ENCODE measurements at places on chromosomes 4 and X. TPM values are rescaled to one million over a fixed set of nuclear protein-coding genes. Genes with fewer than 3 reads are reported as not detected.

GRCh38 chr4:75422998-75423397 is 91.2 kb downstream of the RCHY1 start:
- H3K4me1 ChIP-seq, result no peaks in the 10 kb centered on the region
- H3K36me3 ChIP-seq, result no peaks in the 10 kb centered on the region
- no peaks in the 10 kb centered on the region for H3K27me3 ChIP-seq
- H3K4me3 ChIP-seq, result no peak overlapping the region

DNA sequence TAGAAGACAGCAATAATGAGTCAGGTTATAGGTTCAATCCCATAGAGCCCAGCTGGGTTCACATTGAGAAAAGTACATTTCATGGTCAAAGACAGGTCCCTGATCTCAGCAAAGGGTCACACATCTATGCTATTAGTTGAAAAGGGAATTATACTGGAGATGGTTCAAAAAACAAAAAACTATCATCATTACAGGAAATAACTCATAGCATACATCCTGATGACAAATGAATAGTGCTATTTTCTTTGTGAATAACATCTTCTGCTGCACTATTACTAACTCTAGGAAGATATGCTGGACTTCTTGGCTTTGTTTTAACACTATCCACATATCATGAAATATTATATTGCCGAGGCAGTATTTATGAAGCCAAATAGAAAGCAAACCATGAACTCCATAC is 202.5 kb upstream of the MAB21L2 start:
- no peaks in the 10 kb centered on the region for H3K36me3 ChIP-seq
- H3K27ac ChIP-seq, result no peak overlapping the region
- no peaks in the 10 kb centered on the region for H3K4me1 ChIP-seq

- H3K4me3 ChIP-seq, result no peak overlapping the region
- H3K36me3 ChIP-seq, result no peaks in the 10 kb centered on the region
- H3K27me3 ChIP-seq, result no peaks in the 10 kb centered on the region
- no peak for DNase-seq
- no peaks in the 10 kb centered on the region for H3K4me1 ChIP-seq
Observed at GRCh38 chr4:174564529-174564928, 42.2 kb upstream of the HPGD start.

- H3K36me3 ChIP-seq, result no peaks in the 10 kb centered on the region
- H3K4me1 ChIP-seq, result no peaks in the 10 kb centered on the region
- H3K27ac ChIP-seq, result no peak overlapping the region
- H3K27me3 ChIP-seq, result no peaks in the 10 kb centered on the region
Observed at GRCh38 chr4:147550626-147551246, 66.5 kb upstream of the TMEM184C start.

DNA sequence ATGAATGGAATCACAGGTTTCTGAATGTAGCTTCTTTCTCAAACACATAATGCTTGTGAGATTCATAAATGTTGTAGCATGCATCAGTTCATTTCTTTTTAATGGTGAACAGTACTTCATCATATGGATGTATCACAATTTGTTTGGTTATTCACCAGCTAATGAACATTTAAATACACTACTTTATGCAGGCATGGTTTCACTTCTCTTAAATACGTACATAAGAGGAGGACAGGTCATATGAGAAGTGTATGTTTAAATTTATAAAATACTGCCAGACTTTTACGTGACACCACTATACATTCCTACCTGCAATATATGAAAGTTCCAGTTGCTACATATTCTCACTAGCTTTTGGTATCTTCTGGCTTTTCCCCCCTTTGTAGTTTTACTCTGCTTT is 65.4 kb downstream of the ANKRD17 start:
- no peaks in the 10 kb centered on the region for H3K4me1 ChIP-seq
- no peak overlapping the region for H3K4me3 ChIP-seq
- no peaks in the 10 kb centered on the region for H3K36me3 ChIP-seq
- H3K27ac ChIP-seq, result no peak overlapping the region
- DNase-seq, result no peak
- H3K27me3 ChIP-seq, result no peaks in the 10 kb centered on the region

- H3K27me3 ChIP-seq, result no peaks in the 10 kb centered on the region
- H3K4me1 ChIP-seq, result no peaks in the 10 kb centered on the region
- no peak for DNase-seq
- H3K4me3 ChIP-seq, result no peak overlapping the region
Observed at GRCh38 chr4:114136069-114136468, 156.6 kb upstream of the ARSJ start.

DNA sequence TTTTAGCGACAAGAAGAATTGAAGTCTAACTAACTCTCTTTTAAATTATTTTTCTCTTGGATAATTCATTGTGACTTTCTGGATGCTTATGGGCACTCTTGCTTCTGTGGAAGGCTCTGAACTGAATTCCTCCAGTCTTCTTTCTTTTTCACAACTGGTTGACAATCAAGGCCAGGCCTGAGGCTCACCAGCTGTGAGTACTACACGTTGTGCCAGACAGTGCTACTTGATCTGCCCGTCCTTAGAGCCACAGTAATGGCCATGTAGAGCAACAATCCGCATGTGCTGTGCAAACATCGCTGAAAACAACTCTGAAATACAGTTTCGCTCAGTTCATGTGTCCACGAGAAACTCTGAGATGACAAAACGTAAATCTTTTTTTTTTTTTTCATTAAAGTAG is 1336.3 kb upstream of the AGA start:
- no peaks in the 10 kb centered on the region for H3K36me3 ChIP-seq
- DNase-seq, result no peak
- H3K4me1 ChIP-seq, result no peaks in the 10 kb centered on the region
- no peak overlapping the region for H3K4me3 ChIP-seq

GRCh38 chr4:105652286-105652888 is 56.1 kb downstream of the INTS12 start:
- H3K4me3 ChIP-seq, result no peak overlapping the region
- H3K27me3 ChIP-seq, result no peaks in the 10 kb centered on the region
- H3K36me3 ChIP-seq, result no peaks in the 10 kb centered on the region
- H3K27ac ChIP-seq, result no peak overlapping the region
- no peaks in the 10 kb centered on the region for H3K4me1 ChIP-seq

DNA sequence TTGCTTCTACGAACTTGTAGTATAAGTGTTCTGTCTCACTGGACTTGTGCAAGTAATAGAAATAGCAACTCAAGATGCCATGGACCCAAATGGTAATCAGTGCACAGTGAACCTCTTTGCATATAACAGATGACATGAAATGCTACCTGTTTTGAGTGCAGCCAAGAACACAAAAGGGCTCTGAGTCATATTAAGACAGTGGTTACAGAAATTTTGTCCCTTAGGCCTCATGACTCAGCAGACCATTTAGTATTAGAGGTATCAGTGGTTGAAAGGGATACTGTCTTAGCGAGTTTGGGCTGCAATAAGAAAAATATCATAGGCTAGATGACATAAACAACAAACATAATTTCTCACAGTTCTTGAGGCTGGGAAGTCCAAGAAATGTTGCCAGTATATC is 502.9 kb upstream of the PCDH10 start:
- no peaks in the 10 kb centered on the region for H3K36me3 ChIP-seq
- no peaks in the 10 kb centered on the region for H3K4me1 ChIP-seq
- no peak overlapping the region for H3K4me3 ChIP-seq
- no peak for DNase-seq

DNA sequence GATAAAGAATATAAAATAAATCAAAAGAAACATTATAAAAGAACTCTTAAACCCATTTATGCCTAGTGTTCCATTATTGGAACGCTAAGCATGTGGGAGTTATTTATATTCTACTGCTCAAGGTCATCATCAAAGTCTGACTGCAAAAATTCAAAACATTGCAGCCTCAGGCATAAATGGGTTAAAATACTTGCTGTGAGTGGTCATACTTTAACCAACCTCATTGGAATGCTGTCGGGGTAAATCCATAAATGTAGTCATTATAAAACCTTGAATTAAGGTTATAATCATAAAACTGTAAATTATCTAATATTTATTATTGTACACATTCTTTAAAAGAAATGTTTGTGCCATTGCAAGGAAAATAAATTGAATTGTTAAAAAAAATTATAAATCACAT is 55.0 kb downstream of the RPS6KA6 start:
- no peaks in the 10 kb centered on the region for H3K27me3 ChIP-seq
- no peaks in the 10 kb centered on the region for H3K4me1 ChIP-seq
- no peaks in the 10 kb centered on the region for H3K36me3 ChIP-seq
- H3K4me3 ChIP-seq, result no peak overlapping the region
- DNase-seq, result no peak

GRCh38 chrX:109501176-109501575 is 19.3 kb upstream of the GUCY2F start:
- H3K36me3 ChIP-seq, result no peaks in the 10 kb centered on the region
- DNase-seq, result no peak
- H3K27ac ChIP-seq, result no peak overlapping the region
- peaks cover 31% of the 10 kb centered on the region for H3K27me3 ChIP-seq
- H3K4me1 ChIP-seq, result no peaks in the 10 kb centered on the region
- H3K4me3 ChIP-seq, result no peak overlapping the region

- no peak overlapping the region for H3K4me3 ChIP-seq
- no peaks in the 10 kb centered on the region for H3K27me3 ChIP-seq
- H3K27ac ChIP-seq, result no peak overlapping the region
Observed at GRCh38 chrX:118352566-118352965, 6.7 kb downstream of the WDR44 start.

DNA sequence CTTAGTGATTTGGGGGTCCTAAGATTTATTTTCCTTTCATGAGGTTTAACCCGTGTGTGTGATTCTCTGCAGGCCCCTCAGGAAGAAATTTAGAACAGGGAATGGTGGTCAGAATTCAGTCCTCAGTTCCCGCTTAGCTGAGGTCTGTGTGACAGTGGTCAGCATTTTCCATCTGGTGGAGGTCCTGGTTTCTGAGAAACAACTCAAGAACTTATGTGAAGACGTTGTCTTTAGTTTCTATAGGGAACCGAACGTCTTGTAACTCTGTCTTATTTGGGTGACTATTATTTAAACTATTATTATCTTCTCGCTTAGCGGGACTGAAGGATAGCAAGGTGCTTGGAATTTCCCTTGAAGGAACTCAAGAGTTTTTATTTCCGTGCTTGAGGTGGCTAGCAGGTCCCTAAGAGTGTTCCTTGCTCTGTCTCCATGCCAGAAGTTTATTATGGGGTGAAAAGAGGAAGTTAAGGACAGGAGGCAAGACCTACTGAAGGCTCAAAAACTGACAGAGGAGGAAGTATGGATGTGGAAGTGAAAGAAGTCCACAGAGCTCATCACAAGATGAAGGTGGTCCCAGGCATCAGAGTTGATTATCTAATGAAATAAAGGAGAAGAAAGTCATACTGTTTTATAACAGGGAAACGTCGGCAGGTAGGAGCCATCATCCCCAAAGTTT is 9.4 kb downstream of the MGST2 start:
- peaks cover 3% of the 10 kb centered on the region for H3K4me1 ChIP-seq
- H3K36me3 ChIP-seq, result peaks cover 25% of the 10 kb centered on the region
- no peak for DNase-seq
- H3K4me3 ChIP-seq, result no peak overlapping the region
- H3K27ac ChIP-seq, result no peak overlapping the region

DNA sequence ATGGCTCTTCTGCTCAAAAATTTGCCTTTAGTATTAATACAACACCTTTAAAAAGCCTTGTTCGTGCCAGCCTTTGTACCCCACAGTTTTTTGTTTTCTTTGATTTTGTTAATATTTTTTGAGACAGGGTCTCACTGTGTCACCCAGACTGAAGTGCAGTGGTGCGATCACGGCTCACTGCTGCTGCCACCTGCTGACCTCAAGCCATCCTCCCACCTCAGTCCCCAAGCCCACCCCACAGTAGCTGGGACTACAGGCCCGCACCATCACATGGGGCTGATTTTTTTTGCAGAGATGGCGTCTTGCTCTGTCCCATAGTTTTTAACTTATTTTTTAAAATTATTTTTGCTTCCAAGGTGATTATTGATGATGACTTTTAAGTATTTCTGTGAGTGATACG is 134.0 kb downstream of the HTR2C start:
- H3K27me3 ChIP-seq, result peaks cover 18% of the 10 kb centered on the region
- H3K36me3 ChIP-seq, result no peaks in the 10 kb centered on the region

DNA sequence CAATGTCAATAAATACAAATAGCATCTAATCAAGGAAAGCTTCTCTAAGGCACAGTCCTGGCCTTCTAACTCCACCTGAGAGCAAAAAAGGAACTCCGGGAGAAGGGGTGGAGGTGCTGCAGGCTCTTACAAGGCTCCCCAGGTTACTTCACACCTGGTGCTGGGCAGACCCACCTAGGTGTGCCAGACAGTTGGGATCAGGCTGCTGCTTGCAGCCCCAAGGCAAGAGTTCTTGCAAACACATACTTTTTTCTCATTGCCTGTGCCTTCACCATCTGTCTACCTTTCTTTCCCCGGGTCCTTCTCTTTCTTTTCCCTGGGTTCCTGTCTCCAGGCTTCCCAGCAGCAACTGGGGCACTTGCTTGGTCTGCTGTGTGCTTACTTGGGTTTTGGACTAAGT is 81.4 kb upstream of the STIM2 start:
- H3K4me3 ChIP-seq, result no peak overlapping the region
- no peaks in the 10 kb centered on the region for H3K4me1 ChIP-seq
- H3K27me3 ChIP-seq, result no peaks in the 10 kb centered on the region
- H3K36me3 ChIP-seq, result no peaks in the 10 kb centered on the region
- H3K27ac ChIP-seq, result no peak overlapping the region
- DNase-seq, result no peak

DNA sequence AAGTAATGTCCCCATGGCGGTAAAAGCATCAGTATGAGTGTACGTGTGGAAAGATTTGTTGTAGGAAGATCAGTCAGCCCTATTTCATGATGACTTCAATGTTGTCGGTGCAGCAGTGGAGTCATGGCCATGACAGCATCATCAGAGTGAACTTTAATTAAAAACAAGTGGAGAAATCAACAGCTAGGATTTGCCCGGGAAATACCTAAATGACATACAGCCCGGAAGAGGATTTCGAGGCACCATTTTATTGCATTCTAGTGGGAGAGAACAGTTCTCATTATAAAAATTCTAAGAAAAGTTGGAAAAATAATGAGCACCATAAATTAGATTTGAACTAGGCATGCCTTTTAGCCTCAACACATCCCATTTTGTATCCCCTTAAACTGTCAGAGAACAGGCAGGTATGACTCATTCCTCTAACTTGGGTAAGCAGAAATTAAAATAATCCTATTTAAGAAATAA is 170.1 kb downstream of the SHROOM3 start:
- no peaks in the 10 kb centered on the region for H3K36me3 ChIP-seq
- H3K27ac ChIP-seq, result no peak overlapping the region
- no peak overlapping the region for H3K4me3 ChIP-seq
- no peaks in the 10 kb centered on the region for H3K27me3 ChIP-seq
- peaks cover 20% of the 10 kb centered on the region for H3K4me1 ChIP-seq

- H3K36me3 ChIP-seq, result no peaks in the 10 kb centered on the region
- no peaks in the 10 kb centered on the region for H3K27me3 ChIP-seq
- H3K27ac ChIP-seq, result no peak overlapping the region
- no peaks in the 10 kb centered on the region for H3K4me1 ChIP-seq
- H3K4me3 ChIP-seq, result no peak overlapping the region
Observed at GRCh38 chr4:87321888-87322287, 794 bp downstream of the HSD17B13 start.

- no peaks in the 10 kb centered on the region for H3K36me3 ChIP-seq
- H3K4me3 ChIP-seq, result no peak overlapping the region
- H3K4me1 ChIP-seq, result no peaks in the 10 kb centered on the region
- no peak for DNase-seq
- H3K27me3 ChIP-seq, result no peaks in the 10 kb centered on the region
- no peak overlapping the region for H3K27ac ChIP-seq
Observed at GRCh38 chr4:25702848-25703247, 47.2 kb downstream of the SLC34A2 start.

GRCh38 chr4:117162976-117163375 is 77.6 kb upstream of the TRAM1L1 start:
- H3K27me3 ChIP-seq, result no peaks in the 10 kb centered on the region
- no peaks in the 10 kb centered on the region for H3K4me1 ChIP-seq
- no peak overlapping the region for H3K4me3 ChIP-seq
- H3K27ac ChIP-seq, result no peak overlapping the region

Gene NDST4
- 0.61 TPM for total RNA-seq

Gene DMP1
- total RNA-seq, result not detected

Gene SPANXN2
- not detected for total RNA-seq
